ENCODE measurements at places on chromosomes 5 and 9.

- DNase-seq = no peak
Observed at GRCh38 chr5:96458176-96458575, 25.1 kb upstream of the PCSK1 start.

DNA sequence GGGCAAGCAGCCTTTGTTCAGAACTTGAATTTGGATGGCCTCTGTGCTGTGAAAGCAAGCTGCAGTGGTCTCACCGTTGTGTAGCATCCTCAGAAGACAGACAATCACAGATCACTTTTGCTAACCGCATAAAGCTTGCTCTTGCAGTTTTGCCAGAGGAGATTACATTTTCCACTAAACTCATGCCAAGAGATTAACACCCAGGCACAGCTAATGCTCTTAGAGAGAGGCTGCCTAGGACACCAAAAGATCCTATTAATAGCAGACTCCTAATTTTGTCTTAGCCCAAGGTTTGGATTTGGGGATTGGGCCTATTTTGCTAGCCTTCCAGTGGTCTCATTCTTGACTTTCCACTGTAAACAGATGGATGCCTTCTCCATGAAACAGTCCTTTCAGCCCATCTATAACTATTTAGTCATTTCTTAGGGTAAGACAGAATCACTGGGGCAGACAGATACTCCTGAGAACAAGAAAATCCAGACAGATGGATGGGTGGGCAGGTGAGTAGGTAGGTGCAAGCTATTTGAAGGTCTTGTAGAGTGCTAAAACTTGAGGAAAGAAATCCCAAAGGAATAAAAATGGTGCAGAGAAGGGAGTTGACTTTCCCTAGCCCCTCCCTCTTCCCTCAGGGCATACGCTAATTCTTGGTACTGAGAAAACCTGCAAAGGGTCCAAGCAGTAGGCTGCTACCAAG lies 506.2 kb downstream of the SPOCK1 start:
- DNase-seq = no peak

- DNase-seq = no peak
Observed at GRCh38 chr9:111610845-111611244, 11.4 kb upstream of the PTGR1 start.

GRCh38 chr5:111753884-111754589 lies 3.0 kb downstream of the NREP start:
- no peak for DNase-seq

GRCh38 chr5:177427211-177427822 lies 841 bp downstream of the GRK6 start:
- peak; percentile 50 for DNase-seq

DNA sequence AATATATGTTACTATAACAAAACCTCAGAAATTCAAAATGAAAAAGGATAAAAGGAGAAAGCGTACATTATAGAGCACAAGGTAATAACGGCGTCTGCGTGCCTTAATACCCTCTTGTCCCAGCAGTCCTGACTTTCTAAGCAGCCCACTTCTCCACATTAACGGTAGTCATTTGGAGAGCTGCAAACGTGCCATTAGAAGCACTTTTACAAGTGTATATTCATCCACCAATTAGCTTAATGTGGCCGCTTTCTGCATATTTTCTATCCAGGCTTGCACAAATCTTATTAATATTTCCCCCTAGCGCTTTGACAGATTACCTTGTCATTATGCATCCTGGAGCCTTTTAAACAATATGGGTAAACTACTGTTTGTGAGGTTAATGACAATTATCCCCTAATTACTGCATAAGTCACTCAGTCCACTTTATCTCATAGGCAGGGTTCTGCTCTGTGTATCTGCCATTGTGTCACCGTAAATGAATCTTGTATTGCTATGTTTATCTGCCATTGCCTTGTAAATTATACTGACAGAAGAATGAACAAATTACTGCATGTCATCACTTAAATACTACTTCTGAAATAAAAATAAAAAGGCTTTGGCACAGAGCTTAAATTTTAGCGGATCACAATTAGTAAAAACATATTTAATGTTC lies 421.3 kb downstream of the BNC2 start:
- no peak for DNase-seq

DNA sequence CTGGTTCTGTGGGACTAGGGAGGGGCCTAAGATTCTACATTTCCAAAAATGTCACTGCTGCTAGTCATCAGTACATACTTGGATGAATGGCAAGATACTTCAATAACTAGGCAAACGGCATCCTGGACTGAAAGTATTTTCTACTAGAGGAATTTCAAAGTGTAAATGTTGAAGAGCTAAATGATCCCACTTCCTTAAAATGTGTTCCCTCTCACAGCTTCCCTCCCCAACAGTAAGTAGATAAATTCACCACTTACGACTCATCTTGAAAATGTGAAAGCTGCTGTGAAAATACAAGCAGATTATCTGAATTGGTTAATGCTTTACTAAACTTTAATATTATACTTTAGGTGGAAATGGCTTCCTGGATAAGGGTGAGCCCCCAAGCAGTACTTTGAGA lies 1571.5 kb upstream of the WWC1 start:
- DNase-seq = no peak

- no peak for DNase-seq
Observed at GRCh38 chr9:122134822-122135528, 24.6 kb downstream of the NDUFA8 start.

DNA sequence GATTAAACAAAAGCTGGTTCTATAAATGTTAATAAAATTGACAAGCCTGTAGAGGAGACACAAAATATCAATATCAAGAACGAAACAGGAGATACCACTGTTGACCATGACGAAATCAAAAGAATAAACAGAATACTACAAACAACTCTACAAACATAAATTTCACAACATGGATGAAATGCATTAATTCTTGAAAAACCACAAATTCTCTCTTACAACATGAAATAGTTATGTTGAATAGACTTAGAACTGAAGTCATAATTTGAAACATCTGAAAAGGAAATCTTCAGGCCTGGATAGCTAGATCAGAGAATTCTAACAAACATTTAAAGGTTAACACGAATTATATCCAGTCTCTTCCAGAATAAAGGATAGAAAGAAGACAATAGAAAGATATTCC lies 6.9 kb upstream of the SPATA31C1 start:
- DNase-seq = no peak

DNA sequence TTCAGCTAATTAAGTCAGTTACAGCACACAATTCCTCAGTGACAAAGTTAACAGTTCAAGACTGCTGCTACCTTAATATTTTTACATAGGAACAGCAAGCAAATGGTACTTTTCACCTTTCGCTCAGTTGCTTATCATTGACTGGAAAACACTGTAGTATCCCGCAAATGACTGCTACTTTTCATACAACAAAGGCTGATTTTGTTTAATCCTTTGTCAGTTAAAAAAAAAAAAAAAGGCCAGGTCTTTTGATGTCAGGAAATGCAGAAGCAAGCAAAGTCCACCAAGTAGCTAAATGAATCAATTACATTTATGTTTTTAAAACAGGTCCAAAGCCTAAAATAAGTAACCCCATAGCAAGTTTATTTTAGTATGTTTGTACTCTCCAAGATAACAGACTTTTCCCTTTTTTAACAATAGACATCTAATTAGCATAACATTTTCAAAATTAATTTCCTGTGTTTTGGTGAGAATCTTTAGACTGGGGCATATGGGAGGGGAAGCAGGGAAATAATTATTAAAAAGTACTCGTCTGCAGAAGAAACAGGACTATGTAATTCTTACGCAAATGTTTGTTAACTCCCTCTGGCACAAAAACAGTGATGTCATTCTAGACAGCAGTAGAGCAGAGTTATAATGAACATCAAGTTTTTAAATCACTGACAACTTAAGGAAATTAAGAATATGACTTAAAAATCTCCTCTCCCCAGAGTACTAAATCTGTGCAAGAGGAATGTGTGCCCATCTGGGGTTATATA lies 9.6 kb downstream of the PFDN1 start:
- peak; percentile 24 for DNase-seq

DNA sequence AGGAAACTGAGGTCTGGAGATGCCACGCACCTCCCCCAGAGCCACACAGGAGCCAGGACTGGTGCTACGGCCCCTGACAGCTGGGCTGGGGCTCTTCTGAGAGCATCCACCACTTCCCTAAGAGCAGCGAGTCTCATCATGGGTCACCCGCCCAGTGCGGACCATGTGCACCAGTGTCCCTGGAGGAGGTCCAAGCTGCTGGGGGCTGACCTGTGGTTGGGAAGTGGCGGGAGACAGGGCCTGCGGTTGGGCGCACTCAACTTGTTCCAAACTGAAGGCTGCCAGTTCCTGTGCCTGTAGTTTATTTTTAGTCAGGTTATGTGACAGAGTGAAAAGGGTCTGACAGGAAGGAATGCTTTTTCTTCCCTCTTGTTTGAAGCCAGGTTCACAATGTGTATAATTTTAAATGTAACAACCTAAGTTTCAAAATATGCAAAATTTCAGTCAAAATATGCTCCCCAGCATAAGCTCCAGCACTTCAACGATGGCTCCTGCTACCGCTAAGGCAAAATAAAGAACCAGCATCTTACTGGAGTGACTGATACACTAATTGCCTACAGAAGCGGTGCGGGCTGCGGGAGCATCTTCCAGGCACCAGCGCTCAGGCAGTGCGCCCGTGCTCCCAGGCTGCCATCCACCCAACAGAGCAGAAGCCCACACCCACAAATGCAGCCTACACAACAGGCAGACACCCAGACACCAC lies 14.8 kb downstream of the BARHL1 start:
- no peak for DNase-seq

DNA sequence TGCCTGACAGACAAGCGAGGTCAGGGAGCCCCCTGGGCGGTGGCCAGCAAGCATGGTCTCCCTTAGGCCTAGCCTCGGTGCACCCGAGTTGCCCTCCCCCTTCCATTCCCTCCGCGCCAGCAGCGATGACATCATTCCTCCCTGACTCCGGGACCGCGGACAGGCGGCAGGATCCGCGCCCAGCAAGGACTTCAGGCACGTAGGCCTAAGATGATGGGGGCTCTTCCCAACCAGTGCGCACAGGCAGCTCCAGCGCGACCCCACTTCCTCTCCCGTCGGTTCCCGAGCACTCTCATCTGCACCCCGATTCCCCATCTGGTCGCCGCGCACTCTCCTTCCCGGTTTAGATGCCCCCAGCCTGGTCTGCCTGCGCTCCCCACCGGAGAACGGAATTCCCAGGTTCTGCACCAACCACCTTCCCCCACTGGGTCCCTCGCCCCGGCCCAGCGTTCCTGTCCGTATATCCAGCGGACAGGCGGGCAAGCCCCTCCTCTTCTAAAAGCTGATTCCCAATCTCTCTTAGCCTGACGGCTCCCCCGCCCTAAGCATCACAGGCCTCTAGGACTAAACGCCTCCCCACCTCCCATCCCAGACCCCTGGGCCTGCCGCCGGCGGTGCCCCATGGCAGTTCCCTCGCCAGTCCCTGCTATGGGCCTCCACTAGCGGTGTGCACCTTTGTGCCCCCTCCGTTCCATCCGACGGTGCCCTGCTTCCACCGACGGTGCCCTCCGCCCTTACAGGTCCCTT lies 931 bp downstream of the FAM219A start:
- DNase-seq = no peak

DNA sequence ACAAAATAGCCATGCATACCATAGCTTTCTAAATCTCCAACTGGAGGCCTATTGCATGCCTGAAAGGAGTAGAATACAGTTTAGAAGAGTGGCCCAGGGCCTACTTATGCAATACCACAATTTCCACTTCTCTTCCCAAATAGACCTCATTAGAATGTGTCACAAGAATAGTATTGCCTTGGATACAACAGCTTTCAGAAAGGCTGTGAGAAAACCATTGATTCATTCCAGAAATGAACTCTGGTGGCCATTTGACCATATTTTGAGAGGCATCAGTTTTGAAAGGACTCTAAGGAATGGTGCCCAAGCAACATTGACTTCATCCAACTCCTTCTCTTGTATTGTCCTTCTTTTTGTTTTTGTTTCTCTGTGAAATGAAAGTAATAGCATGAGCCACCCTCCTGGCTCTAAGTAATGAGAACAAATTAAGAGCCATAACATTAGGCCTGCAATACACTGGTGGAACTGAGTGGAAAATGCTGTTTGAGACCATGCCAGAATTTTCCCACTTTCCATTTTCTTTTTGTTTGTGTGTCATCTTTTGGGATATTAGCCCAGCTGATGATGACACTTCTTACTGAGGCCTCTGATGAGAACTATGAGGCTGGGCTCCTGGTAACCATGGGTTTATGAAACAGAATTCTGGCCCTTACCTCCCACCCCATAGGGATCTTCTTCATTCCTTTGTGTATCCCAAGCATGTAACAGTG lies 90.2 kb downstream of the TMEM174 start:
- DNase-seq = no peak

GRCh38 chr5:147189109-147189424 lies 45.8 kb upstream of the STK32A start:
- no peak for DNase-seq

DNA sequence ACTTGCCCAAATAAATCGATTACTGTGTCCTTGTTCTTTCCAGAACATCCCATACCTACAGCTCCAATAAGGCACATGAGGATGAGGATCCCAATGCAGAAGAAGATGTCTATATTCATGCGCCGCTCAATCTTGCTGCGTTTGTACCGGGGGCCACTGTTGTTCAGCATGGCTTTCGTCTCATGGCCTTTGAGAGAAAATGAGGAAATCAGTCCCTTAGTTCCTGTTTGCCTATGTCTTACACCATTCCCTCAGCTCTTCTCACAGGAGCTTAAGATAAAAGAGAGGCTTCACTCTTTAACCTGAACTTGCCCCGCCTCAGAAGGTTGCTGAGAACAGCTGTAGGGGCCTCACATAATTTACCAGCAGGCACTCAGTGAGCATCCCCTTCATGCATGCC lies 211.6 kb downstream of the ATP10B start:
- no peak for DNase-seq

DNA sequence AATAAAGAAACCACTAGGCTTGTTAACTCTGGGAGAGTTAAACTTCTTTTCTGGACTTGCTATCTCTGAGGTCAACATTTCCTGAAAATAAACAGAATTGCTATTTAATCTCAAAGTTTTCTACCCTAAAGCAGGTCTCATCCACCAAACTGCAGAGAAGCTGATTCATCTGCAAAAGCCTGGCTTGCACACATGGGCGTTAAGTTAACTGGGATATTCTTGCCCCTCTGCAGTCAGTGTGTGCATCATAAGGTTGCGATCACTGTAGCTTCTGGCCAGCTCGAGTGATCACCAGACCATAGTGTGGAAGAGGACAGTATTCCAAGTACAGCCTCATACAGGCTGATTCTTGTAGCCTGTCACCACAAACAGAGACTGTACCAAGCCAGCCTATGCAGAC lies 99.2 kb downstream of the SPOCK1 start:
- DNase-seq = no peak
